T-helper 1 cell (primary cell): ENCODE measurements at places on chromosomes 3 and 15.
A peak's percentile ranks its signal among the peaks of the same experiment; 100 is the strongest.

DNA sequence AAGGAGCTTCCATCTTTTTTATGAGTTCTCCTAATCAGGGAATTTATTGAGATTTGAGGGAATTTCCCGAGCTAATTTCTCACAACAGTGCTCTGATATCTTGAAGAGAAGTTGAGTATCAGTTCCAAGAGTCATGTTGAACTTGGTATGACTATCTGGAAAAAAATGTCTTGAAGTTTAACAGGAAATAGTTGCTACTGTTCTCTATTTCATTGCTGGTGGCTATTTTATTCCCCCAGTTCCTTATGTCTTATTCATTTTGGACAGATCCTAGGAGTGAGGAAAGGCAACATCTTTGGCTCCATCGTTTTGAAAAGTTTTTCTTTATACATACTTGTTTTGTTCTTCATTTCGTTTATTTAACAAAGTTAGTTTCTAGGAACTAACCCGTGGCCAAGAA lies 307.8 kb upstream of the AGTR1 start:
- no peak for DNase-seq

DNA sequence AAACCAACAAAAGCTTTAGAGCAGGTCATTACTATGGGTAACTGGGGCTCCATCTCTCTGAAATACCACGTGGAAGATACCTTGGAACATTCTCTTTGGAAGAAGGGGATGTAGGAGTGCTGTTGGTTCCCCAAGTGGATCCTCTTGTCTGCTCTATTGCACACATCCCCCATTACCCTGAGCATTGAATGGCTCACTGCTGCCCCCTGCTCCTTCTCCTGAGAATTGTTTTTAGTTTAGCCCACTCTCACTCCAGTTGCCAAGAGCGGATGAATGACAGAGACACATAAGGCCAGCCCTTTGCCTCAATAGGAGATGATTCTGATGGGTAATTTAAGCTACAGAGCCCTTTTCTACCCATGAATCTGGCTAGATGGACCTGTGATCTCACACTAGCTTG lies 135.6 kb upstream of the SUCLG2 start:
- peak; percentile 29 for DNase-seq

- DNase-seq, result no peak
Measured at GRCh38 chr3:170599091-170599490, 13.2 kb upstream of the SLC7A14 start.

GRCh38 chr3:115226844-115227445 lies 79.9 kb upstream of the ZBTB20 start:
- DNase-seq, result no peak

GRCh38 chr15:35427091-35427490 lies 118.9 kb downstream of the DPH6 start:
- no peak for DNase-seq
